Stimulated activated CD8-positive, alpha-beta memory T cell treated with anti-CD3 and anti-CD28 coated beads, Interleukin-15, amount 100 ng/mL, for 48 hours (primary cell): ENCODE measurements at places on chromosomes 6 and 20.

GRCh38 chr20:36599912-36600345 is 5.7 kb upstream of the RAB5IF start:
- DNase-seq = no peak

DNA sequence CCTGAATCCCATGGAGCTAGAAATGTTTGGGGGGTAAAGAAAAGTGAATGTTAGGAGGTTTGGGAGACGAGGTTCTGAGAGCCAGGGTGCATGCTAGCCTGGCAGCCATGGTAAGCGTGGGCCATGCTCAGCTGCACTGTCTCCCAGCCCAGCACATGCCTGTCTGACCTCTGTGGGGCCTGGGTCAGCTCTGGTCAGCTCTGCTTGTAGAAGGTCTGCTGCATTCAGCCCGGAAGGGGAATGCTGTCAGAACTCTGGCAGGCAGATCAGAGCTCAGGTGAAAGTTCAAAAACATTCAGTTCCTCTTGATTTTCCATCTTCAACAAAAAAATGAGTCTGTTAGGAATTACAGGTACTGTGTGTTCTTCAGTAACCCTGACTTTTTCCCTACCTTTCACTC is 5.8 kb upstream of the GNRH2 start:
- no peak for DNase-seq

DNA sequence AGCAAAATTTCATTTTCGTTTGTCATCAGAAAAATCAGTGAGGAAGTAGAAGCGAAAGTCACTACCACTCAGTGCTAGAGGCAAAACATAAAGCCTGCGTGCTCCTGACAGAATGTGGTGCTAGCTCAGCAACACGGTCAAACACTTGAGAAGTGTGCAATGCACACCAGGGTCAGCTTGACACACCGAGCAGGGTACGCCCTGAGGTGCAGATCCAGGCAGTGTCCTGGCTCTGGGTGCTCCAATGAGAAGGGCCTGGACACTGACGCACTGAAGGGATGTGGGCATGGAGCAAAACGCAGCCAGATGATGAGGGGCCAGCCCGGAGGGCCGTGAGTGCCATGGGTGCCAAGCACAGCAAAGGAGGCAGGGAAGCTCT is 5.9 kb downstream of the RNASET2 start:
- no peak for DNase-seq

GRCh38 chr20:41734506-41734945 is 116.3 kb upstream of the CHD6 start:
- DNase-seq = peak; percentile 1

- DNase-seq = no peak
These were observed 260.9 kb downstream of the TENT5A start for GRCh38 chr6:81491454-81492101.

DNA sequence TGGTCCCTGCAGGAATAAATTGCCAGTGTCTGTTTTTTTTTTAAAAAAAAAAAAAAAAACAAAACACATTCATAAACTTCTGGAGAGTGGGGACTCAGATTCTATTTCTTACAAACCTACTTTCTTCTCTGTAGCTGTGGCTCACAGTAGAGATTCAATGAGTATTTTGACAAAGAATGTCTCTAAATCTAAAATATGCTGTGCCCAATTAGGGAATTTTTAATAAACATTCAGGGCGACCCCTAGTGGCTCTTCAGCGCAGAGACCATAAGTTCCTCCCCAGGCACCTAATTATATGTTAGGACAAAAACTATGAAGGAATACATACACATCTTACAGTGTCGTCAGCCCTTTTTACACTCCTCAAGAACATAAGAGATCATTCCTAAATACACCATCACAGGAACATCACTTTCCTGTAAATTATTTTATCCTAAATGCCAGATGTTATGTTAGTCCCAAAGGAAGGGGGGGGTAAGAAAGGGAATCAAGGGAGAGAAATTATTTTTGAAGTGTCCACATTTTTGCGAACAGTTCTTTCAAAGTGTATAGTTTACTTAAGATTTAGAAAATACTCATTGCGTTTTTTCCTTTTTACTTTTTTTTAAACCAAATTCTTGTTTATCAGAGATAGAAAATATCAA is 21.8 kb upstream of the NAA20 start:
- DNase-seq = no peak

GRCh38 chr6:143896126-143896860 is 32.0 kb downstream of the ZC2HC1B start:
- DNase-seq = no peak

GRCh38 chr6:165704045-165704748 is 41.2 kb upstream of the PDE10A start:
- no peak for DNase-seq

GRCh38 chr20:63178889-63179686 is 36.8 kb downstream of the YTHDF1 start:
- DNase-seq = peak; percentile 52

- DNase-seq = peak; percentile 44
These were observed 40.6 kb downstream of the ISM1 start for GRCh38 chr20:13261460-13262301.

DNA sequence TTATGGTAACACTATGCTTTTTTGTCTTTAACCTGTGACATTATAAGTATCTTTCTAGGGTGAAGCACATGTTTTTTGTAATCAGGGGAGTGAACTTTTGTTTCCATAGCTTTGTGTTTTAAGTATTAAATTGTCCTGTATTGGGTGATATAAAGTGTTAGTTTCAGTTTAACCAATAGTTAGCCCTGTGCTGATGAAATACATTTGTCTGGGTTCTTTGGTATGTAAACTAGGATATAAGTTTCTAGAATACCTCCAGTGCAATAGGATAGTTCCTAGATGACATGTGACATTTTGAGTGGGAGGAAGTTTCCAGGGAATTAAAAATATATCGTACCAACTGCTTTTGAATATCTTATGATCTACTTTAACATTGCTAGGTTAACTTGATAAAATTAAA is 611.0 kb upstream of the MARCKS start:
- no peak for DNase-seq

GRCh38 chr6:30061858-30062458 is 893 bp downstream of the POLR1H start:
- DNase-seq = no peak

- DNase-seq = no peak
These were observed 132.7 kb upstream of the LRFN2 start for GRCh38 chr6:40719671-40720374.
